ENCODE measurements at places on chromosomes 5 and 9.

GRCh38 chr5:32272746-32273145 is 40.0 kb downstream of the MTMR12 start:
- DNase-seq: no peak

GRCh38 chr5:131364507-131365050 is 100.7 kb downstream of the CDC42SE2 start:
- DNase-seq: no peak

GRCh38 chr5:71591100-71591499 is 4.0 kb downstream of the MCCC2 start:
- no peak for DNase-seq

GRCh38 chr5:152466085-152466745 is 61.1 kb upstream of the NMUR2 start:
- no peak for DNase-seq

DNA sequence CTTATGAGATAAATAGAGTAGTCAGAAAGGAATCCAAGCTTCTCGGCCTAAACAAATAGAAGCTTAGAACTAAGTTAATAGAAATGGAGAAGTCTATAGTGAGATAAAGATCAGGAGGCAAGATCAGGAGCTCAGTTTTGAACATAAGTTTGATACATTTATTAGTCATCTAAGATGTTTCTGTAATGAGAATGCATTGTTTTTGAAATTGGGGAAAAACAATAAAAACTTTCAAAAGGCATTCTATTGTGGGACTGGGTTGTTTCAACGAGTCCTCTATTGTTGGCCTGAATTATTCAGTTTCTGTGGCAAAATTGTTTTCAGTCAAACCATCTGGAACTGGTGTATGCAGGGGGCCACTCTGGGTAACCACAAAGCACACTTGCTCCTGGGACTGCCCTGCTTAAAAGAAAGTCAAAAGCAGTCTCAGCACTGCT is 181.0 kb upstream of the CLINT1 start:
- DNase-seq: no peak

DNA sequence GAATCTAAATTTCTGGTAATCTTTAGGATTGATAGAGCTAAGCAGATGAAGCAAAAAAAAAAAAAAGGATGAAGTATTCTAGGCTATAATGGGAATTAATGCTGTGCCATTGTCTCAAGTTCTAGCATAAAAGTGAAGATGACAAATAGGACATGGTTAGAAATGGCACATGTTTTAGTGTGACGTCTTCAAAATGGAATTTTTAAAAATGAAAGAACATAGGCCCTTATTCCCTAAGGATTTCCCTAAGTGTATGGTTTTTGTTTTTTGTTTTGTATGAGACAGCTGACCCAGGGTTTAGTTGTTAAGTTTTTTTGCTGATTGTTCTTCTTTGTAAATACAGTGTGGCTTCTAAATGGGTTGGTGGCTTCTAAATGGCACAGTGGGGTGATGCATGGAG is 7.1 kb downstream of the TLE4 start:
- DNase-seq: no peak

DNA sequence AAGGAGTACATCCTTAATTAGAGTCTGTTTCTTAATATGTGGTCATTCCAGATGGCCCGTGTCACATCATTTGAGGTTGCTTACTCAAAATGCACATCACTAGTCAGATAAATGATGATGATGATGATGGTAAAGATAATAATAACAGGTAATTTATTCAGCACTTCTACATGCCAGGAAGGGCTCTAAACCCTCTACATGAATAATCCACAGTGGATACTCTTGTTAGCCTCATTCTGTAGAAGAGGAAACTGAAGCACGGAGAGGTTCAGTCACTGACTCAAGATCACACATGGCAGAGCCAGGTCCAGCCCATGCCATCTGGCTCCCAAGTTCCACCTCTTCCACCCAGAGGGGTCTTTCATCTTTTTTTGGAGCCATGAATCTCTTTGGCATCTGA is 11.7 kb downstream of the SH3PXD2B start:
- no peak for DNase-seq

DNA sequence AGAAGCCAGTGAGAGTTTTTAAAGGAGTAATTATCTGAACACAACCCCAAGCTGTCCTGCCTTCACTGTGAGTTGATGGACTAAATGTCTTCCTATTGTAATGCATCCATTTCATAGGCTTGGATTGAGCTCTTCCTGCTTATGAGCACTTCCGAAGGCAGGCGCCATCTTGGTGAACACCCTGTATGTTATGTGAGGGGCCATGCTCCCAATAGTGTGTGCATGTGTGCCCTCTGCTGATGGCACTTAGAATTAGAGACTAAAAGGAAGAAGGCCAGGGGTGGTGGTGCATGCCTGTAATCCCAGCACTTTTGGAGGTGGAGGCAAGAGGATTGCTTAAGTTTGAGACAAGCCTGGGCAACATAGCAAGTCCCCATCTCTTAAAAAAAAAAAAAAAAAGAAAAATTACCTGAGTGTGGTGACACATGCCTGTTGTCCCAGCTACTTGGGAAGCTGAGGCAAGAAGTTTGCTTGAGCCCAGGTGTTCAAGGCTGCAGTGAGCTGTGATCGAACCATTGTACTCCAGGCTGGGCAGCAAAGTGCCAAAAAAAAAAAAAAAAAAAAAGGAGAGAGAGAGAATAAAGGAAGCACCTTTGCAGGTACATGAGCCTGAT is 65.0 kb downstream of the C9orf152 start:
- peak; percentile 39 for DNase-seq

DNA sequence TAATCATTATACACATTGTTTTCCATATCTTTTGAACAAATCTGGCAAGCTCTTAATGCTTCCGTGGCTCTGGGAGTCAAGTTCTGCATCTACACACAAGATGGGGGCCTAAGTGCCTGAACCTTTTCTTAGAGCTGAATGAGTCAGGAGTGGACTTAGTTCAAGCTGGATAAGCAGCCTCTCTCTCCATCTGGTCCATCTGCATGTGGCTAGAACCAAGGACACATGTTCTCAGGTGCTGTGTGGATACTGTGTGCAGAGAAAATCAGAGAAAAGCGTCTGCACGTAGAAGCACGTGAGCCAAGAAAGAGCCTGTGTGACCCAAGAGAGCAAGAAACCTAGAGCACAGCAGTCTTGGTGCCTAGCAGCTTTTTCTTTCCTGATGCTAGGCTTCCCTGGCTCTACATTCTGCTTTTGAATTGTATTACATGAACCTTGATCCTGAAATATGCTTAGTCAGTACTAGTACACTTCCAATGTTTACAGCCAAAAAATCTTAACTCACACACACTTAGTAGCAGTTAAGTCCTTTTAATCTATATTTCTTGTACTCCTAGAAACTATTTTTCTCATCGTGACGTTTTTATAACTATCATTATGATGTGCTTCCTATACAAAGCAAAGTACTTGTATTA is 1798.9 kb downstream of the MAT2B start:
- DNase-seq: no peak

- DNase-seq: no peak
Observed at GRCh38 chr5:14408969-14409586, 172.5 kb upstream of the OTULINL start.

DNA sequence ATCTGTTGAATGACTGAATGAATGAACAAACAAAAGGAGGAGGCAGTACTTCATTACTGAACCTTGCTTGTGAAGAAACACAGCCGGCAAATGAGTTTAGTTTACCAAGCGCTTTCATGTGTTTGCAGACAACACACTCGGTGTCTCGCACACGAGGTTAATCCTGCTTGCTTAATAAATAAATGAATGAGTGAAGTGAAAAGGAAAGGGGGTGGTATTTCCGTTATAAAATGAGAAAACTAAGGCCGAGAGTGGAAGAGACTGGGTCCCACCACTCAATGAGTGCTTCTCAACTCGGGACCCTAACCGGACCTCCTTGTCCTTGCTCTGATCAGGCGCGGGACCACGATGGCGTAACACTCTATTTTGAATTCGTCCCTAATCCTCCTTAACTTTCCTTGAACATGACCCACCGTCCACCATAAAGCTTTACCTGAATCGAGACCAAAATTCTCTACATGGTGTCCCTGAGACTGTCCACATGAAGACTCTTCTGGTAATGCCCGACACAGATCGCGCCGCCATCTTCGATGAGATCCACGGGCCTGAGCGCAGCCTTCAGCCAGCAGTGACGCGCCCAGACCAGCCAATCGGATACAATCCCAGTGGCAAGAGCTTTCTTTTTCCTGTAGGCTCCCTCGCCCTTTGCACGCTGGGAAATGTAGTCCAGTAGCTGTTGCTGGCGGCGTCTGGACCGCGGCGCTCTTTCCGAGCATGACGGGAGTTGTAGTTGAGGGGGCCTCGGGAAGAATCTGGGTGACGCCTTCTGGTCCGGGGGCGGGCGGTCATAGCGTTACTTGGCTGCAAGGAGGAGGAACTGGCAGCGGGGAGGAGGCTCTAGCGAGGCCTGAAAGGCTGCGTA is at the start of the genes MRPL50 and ZNF189:
Gene MRPL50 (minus strand): TSS at position 551 of the 862 bp plus-strand sequence. CDS start 26 bp downstream, at position 525.
Gene ZNF189 (plus strand): TSS at position 784 of the 862 bp plus-strand sequence. CDS start 306 bp downstream, outside the sequence.
- peak; percentile 99 for DNase-seq

DNA sequence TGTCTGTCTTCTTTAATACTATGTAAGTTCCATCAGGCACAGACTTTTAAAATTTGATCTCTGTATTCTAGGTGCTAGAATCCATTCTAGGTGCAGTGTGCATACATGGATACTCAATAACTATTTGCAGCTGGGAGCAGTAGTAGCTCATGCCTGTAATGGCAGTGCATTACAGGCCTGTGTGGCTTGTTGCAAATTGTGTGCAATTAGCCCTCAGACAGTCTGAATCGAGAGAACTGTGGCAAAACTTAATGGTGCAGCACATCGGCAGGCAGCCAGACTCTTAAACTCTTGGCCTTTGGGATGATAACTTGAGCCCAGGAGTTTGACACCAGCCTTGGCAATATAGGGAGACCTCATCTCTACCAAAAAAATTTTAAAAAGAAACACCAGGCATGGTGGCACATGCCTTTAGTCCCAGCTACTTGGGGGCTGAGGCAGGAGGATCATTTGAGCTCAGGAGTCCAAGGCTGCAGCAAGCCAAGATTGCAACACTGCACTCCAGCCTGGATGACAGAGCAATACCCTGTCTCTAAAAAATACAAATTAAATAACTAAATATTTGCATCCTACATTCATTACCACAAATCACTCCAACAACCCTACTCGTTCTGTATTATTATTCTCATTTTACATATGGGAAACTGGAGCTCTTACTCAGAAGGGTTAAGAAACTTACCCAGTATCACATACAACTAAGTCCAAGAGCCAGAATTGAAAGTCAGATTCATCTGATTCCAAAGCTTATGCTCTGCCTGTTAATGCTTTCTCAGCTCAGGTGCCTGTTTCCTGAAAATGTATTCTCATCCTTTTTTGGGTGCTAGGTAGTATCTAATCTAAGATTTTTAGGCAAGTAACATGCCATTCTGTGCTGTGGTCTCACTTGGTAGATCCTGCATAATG is 30.1 kb downstream of the PRKACG start:
- DNase-seq: no peak

DNA sequence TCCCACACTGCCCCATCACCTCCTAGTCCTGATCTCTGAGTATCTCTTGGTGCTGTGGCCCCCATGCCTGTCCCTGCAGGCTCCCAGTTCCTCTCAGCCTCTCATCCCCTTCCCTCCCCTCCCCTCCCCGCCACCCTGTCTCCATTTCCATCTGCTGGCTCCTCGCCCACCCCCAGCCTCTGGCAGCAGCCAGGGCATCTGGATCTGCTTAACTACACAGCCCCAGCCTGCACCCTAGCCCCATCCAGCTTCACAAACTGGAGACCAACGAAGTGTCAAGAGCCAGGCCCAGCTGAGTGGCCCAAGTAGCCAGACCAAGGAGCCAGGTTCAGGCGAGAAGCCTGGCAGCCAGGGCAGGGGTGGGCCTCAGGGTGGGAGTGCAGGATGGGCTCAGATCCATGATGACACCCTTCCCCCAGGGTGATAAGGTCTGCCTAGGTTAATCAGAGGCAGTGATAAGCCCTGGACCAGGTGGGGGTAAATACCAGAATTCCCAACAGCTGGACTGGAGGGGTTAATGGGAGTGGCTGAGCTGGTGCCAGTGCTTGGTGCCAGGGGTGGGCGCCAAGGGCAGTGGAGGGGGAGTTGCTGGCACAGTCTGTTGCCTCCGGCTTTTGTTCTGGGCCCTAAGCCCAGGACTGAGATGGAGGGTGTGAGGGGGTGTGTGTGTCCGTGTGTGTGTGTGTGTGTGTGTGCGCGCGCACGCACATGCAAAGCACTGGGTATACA is 2.5 kb downstream of the IL11RA start:
- DNase-seq: no peak

GRCh38 chr9:100351508-100351907 is 1.2 kb downstream of the TEX10 start:
- DNase-seq: no peak

- no peak for DNase-seq
Observed at GRCh38 chr5:55004729-55005128, 19.3 kb upstream of the GZMK start.

DNA sequence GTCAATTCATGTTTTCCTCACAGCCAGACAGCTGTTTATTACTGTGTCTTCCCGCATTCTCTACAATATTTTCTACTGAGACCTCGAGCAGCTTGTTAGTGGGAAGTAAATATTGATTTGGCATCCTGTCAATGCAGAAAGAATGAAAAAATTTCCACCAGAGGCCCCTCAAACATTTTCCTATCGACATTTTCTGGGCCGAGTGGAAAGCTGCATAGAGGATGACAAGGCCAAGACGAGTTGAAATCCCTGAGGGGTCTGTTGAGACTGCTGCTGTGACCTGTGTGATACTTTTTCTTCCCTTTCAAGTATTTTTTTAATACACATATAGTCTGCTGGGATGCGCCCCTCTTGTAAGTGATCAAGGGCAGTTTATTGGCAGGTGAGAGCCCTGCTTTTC is 91.4 kb upstream of the SH3GL2 start:
- no peak for DNase-seq

GRCh38 chr9:133664173-133665050 is 28.2 kb downstream of the DBH start:
- DNase-seq: peak; percentile 89

GRCh38 chr9:88917375-88917774 is 73.9 kb upstream of the S1PR3 start:
- no peak for DNase-seq

GRCh38 chr5:135119481-135119880 is 85.5 kb upstream of the PITX1 start:
- no peak for DNase-seq

DNA sequence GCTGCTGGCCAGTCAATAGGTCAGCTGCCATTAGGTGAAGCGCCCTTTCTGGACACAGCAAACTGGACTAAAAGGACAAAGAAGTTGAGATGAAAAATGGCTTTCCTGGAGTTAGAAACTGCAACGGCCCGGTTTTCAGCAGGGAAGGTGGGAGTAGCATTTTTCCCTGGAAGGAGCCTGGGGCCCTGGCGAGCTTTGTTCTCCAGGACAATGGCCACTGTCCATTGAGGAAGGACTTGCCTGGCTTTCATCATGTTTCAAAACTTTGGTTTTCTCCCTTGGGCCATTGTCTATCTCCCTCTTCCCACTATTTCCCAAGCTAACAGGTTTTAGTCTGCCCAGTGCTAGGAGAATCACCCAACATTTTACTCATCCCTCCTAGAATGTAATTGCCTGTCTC is 56.2 kb downstream of the MOCS2 start:
- DNase-seq: no peak

DNA sequence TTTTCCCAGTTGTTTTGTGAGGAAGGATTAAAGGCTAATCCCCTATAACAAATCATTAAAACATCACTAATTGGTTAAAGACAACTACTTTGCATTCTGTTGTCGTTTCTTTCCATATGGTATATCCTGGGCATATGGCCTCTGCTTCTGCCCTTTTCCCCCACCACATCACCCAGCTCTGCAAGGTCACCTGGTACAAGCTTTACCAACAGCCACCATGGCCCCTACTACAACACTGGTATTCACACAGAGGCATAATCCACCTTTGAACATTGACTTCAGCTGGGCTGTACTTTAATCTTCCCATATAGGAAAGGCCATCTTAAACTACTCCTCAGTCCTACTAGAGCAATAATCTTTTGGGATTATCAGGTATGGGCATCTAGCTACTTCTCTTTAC is 866.1 kb downstream of the TLE4 start:
- DNase-seq: no peak

Data from NCI-H345 (cell line).